ENCODE measurements at places on chromosomes 1 and 21.

GRCh38 chr21:44574457-44575306 is 1.2 kb downstream of the KRTAP10-4 start:
- no peak for DNase-seq

DNA sequence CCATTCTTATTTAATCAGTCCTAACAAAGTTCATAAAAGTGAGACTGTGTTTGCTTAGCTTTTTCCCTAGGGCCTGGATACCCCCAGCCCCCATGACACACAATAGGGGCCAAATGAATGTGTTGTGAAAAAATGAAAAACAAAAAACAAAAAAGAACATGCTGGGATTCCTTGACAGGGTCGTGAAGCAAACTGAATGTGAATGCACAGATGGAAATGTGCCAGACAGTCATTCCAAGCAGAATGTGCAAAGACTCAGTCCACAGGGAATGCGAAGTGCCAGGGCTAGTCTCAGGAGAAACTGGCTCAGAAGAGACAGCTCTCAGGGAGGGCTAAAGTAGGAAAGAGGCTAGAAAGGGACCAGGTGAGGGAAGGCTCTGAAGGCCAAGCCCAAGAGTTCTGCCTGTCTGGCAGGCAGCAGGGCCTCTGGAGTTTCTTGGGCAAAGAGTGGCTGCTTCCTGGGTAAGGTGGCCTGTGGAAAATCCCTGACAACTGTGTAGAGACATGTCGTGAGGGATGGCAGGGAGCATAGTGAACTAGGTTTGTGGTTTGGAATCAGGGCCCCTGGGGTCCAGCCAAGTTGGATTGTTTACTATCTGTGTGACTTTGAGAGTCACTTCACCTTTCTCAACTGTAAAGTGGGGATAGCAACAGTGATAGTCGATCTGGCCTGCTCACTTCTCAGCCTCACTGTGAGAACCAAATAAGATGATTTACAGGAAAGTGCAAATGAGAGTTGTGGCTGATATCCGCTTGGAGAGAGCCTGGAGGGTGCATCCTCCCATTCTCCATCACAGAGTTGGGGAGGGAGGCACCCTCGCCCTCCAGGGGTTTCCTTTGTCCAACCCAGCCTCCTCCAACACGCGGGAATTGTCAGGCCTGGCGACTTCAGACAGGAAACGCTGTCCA is 1.2 kb upstream of the ADAM15 start:
- no peak for DNase-seq

DNA sequence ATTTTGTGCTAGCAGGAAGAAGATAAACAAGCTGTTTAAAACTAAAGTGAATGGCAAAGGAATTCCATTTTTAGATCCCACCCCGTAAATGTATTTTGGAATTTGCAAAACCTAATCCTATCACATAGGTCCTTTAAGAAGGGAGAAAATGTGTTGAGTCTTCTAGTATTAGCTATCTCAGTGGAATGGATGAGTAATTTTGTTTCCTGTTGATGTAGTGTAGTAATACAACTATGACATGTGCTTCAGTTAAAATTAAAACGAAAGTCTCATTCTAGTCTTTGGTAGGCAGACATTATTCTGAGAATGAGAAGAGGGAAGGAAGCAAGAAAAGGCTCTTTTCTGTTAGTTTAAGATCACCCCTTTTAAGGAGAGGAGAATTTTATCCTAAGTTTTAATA is 265.9 kb upstream of the C1orf105 start:
- no peak for DNase-seq

DNA sequence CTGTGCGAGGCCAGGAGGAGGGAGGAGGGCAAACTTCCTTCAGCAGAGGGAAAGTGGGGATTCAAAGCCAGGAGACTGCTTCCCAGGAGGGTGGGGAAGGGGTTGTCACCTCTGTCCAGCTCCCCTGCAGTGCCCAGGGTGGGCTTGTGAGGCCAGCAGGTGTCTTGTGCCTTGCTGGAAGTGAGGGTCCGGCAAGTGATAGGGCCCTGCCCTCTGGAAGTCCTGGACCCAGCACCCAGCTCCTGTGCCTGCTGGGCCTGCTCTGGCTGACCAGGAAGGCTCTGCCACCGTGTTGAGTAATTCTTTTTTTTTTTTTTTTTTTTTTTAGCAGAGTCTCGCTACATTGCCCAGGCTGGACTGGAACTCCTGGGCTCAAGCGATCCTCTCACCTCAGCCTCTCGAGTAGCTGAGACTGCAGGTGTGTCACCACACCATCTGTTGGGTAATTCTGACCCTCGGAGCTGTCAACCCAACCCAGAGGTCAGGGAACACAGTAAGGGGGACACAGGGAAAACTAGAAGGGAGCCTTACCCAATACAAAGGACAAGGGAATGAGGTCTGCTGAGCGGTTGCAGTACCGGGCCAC is 1.0 kb downstream of the BEST4 start:
- DNase-seq, result no peak

DNA sequence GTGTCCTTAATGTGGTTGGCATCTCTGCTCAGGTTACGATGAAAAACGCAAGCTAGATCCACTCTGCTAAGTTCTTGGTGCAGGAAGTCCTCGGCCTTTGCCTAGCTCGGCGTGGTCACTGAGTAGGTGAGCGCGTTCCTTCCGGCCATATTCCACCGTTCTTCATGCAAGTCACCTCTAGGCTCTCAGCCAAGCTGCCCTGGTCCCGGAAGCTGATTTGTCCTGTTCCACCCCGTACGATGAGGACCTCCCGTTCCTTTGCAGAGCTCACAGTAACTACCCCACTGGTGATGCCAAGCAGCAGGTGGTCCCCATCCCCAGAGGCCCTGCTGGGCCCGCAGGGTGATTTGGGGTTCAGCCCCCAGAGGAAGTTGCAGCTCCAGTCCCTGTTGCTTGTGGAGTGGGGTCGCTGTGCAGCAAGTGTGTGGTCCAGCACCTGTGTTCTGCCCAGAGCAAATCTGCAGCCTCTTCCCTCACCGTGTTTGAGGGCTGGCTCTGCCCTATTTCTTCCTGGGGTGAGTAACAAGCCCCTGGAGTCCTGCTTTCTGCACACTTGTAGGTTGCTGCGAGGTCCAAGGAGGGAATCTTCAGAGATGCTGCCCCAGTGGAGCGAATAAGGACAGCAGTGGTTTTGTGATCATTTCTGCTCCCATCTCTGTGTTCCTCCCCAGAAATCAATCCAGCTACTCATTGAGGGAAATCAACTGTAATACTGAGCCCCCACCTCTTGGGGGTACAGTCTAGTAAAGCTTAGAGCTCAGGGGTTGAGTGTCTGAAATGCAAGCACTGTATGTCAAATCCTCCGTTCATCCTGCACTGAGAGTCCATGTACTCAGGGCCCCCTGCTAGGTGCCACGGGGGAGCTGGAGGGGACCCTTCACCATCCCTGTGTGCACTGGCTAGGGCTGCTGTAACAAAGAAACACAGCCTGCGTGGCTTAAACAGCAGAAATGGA is 2.3 kb downstream of the UMODL1 start:
- DNase-seq, result no peak

DNA sequence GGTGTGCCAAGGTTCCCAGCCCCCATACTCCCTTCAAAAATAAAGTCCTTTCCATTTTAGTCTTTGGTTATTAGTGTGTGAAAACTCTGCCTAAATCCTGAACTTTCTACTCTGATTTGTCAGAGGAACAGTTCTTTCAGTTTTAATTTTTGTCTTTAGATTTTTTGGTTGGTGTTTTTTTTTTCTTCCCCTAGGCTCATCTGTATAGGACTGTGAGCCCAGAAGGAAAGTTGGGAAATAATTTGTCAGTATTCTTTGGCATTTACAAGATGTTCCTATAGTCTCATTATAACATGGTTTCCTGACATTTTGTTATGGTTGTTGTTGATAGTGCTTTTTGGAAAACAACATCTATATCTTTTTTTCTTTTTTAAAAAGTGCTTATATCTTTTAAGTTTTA is 38.0 kb downstream of the LAMC1 start:
- DNase-seq, result no peak

DNA sequence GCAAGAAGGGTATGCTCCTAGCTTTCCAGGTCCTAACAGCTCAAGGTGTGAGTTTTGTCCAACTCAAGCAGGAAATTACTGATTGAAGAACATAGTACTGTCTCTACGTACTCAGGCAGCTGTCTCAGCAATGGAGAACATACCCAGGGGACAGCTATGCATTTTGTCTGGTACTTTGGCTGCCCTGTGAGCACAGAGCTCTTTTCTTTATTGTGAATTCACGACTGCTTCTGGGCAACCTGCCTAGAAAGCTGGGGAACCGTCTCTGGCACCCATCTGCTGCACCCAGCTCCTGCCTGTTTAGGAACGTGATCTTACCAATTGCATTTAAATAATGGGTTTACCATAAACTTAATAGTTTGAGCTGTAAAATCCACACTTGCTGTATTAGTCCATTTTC is 258.1 kb downstream of the HHAT start:
- DNase-seq, result no peak
